Fibroblast of lung (primary cell): ENCODE measurements at places on chromosomes 13 and 19. TPM values are rescaled to one million over a fixed set of nuclear protein-coding genes. Genes with fewer than 3 reads are reported as not detected.
A peak's percentile ranks its signal among the peaks of the same experiment; 100 is the strongest.

- no peak for DNase-seq
These were observed 20.0 kb downstream of the SETDB2 start for GRCh38 chr13:49464085-49464484.

DNA sequence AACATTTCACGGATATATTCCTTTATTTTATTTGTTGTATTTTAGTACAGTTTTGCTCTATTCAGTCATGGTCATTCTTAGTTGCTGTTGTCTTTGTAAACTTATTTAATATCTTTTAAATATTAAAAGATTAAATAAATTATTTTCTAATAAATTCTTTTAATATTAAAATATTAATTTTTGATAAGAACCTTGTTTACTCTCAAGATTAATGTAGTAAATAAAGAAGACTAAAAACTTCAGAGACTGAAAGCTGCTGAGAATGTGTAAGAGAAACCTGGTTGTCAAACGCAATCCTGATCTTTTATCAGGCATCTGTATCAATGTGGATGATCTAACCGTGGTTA, 34.4 kb upstream of the SACS start:
- DNase-seq, result no peak

- no peak for DNase-seq
These were observed 9.7 kb upstream of the CERS1 start for GRCh38 chr19:18905513-18906236.

- DNase-seq, result no peak
These were observed 16.2 kb downstream of the NFIC start for GRCh38 chr19:3382460-3383100.

- DNase-seq, result no peak
These were observed 8.4 kb upstream of the CEBPA start for GRCh38 chr19:33310606-33311325.

DNA sequence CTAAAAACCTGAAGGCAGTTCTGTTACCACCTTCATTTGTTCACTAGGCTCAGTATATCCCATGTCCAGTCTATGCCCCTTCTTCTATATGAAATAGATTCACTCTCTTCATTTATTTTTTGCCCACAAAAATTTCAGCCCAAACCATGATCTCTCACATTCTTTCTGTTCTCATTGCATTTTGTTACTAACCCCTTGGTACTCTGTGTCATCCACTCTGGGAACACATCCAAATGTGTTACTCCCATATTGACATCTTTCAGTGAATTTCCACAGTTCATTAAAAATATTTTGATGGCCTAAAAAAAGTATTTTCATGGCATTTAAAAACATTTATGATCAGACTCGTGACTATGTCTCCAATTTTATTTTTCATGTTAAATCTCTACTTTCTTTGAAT, 378.9 kb downstream of the SLITRK1 start:
- DNase-seq, result peak; percentile 34

DNA sequence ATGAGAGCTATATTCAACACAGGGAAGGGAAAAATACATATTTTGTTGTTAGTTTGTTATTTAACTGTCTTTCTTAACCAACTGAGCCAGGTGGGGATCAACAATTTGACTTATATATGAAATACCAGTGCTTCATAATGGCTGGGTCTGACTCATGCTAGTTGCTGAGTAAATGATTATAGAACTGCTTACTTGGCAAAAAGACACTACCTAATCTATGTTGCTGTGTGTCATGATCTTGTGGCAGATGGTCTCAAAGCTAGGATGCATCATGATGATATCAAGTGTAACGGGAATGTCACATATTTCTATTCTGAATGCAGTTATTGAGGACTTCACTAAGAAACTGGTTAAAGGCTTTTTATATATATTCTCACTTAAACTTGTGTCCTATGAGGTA, 727.4 kb upstream of the SLITRK1 start:
- DNase-seq, result peak; percentile 84

DNA sequence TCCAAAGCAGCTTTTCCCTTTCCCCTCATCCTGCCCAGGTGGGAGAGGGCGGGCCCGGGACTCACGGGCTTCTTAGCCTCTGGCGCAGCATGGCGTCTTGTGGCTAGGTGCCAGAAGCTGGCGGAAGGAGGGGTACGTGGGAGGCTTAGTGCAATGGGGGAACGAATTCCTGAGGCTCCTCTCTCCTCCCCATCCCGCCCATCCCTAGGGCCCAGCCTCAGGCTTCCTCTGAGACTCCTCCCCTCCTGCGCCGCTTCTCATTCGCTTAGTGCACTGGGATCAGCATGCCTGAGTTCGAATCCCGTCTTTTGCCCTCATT, 297.8 kb downstream of the ZNF536 start:
- DNase-seq, result no peak

GRCh38 chr13:108305655-108306054, 36.1 kb downstream of the TNFSF13B start:
- no peak for DNase-seq

DNA sequence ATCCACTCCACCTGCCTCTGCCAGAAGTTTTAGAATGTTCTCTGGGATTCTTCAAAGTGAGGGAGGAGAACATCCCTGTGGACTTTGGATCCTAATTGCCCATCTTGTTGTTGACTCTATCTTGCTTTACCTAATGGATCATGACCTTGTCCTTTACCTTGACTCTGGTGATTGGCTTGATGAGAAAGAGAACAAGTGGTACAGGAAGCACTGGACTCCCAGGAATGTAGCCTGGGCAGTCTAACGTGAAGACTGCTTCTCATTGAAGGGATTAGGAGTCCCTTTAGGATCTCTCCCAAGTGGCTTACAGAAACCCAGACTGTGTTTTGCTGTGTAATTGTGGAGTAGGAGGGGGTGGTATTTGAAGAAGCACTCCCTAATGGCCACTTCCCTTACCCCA, 63.9 kb downstream of the SLC10A2 start:
- no peak for DNase-seq

- peak; percentile 53 for DNase-seq
These were observed 37.2 kb upstream of the C1QTNF9B start for GRCh38 chr13:23934520-23934919.

- no peak for DNase-seq
These were observed 427 bp downstream of the RTBDN start for GRCh38 chr19:12833738-12834565.

- DNase-seq, result no peak
These were observed 583.6 kb downstream of the OLFM4 start for GRCh38 chr13:53612200-53612599.

- no peak for DNase-seq
These were observed 34.8 kb upstream of the ANKRD10 start for GRCh38 chr13:110949628-110950027.

DNA sequence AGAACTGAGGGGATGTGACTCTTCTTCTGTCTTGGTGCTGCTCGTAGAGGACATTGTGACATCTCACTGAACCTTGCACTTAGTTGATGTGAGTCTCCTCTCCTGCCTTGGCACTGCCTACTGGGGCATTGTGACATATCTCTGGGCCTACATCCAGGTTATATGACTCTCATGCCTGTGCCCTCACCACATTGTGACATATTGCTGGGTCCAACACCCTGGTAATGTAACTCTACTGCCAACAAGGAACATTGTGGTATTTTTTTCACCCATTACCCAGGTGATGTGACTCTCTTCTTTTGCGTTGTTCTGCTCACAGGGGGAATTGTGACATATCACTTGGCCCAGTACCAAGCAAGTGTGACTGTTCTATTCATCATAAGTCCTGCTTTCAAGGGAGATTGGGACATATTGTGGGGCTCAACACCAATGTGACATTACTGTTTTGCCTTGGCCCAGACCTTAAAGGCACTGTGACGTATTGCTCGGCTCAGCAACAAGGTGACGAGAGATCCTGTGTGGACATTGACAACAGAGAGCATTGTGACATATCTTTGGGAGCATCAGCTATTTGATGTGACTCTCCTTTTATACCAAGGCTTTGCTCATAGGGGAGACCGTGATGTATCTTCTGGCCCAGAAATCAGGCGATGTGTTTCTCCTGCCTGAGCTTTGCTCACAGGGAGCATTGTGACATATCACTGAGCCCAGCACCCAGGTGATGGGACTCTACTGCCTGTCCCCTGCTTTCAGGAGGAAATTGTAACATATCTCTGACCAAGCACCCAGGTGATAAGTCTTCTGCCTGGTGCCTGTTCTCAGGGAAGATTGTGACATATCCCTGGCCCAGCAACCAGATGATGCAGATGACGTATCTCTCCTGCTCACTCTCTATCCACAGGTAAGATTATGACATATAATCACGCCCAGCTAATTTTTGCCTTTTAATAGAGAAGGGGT, 12.2 kb upstream of the ZNF429 start:
- no peak for DNase-seq

DNA sequence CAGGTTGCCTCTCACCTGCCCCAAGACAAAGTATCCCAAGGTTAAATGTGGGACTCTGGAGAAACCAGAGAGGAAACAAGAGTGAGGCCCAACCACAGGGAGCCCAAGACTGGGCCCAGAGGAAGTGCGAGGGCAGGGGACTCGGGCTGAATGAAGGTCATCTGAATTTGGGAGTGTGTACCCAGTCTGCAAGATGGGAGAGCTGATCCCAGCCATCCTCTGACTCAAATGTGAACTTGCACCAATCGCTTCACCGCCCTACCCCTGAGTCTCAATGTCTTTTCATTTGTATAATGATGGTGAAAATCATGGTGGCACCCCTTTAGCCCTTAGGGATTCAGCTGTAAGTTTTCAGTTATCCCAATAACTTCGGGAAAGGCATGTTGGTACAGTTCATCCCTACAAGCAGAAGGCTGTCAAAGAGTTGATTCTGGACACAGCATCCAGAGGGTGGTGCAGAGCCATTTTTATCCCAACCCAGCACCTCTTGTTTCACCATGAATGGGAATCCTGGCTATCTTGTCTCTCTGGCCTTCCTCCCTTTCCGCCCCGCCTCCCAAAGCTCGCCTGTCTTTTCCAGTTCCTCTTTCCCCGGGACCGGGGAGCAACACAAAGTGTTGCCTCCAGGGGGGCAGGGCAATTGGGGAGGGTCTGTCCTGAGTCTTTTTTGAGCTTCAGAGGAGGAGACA, 123.4 kb downstream of the NUFIP1 start:
- DNase-seq, result no peak

DNA sequence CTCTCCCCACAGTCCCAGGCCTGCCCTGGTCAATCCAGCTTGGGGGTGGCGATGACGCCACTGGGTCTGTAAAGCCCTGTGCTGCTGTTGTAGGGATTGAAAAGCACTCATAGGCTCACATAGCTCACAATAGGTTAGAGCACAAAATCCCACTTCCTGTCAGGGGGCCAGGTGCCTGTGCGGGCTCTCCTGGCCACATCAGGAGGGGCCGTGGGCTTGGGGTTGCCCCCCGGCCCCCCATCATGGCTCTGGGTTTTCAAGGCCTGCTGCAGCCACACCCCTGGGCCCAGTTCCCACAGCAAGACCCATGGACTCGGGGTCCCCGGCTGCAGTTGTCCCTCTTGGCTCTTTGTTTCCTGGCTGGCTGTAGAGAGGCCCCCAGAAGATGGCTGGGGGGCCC, 62.9 kb downstream of the SMARCA4 start:
- no peak for DNase-seq

- DNase-seq, result peak; percentile 67
These were observed 9.2 kb upstream of the FBN3 start for GRCh38 chr19:8158411-8159074.

GRCh38 chr13:40635315-40635995, 31.0 kb downstream of the FOXO1 start:
- DNase-seq, result no peak

- peak; percentile 69 for DNase-seq
These were observed 2.5 kb upstream of the S1PR4 start for GRCh38 chr19:3175781-3176714.

GRCh38 chr13:60213236-60213744, 49.6 kb upstream of the DIAPH3 start:
- DNase-seq, result no peak

DNA sequence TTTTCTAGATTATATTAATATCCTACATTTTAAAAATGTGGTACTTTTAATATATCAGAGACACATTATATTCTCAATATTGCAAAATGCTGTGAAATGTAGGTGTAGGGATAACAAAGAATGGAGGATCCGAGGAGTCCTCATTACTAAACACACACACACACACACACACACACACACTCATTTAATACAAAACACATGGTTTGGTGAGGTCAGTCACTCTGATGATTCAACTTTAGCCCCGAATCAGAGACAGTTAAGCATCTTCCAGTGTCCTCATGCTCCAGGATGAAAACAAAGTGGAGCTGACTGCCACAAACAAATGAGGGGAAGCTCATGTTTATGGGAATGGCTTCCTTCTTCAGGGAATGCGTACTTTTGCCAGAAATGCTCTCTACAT, 147.5 kb downstream of the CYSLTR2 start:
- DNase-seq, result peak; percentile 72

DNA sequence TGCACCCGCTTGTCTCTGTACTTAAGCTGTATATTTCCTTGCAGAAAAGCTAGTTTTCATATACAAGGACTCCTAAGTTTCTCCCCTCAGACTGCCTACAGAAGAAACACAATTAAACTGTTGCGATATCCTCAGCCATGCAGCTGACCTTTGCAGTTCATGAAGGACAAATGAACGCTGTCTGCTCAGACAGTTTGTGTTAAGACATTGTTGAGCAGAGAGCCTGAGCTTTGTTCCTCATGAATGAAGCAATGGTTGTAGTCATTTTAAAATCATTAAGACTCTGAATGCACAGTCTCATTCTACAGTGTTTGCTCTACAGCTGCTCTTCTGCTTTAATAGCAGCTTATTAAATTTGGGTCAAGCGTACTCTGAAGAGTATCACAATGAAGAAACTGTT, 23.2 kb upstream of the MAB21L1 start:
- no peak for DNase-seq

DNA sequence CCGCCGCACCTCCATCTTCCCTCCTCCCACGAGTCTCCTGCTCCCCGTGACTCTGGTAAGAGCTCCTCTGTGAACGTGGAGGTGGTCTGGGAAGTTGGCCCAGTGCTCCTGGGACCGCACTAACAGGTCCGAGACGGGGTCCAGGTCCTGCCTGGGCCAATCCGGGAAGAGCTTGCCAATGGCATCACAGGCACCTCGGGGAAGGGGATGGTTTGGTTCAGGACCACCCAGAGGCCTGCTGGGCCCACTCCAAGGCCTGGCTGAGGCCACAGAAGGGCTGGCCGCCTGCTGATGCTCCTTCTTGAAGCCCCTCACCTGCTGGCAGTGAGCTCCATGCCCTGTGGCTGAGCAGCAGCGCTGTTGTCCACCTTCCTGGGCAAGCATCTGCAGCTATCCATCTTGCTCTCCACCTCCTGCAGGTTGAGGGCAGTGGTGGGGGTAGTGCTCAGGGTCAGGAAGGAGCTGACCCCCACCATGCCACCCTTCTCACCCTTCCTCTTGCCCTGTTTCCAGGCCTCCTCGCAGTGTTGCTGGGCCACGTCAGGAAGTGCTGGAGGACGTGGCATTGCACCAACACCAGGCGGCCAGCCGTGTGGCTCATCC, 41.2 kb upstream of the TPM4 start:
- no peak for DNase-seq

CGB1 gene
- total RNA-seq, result not detected in 2 replicates

DHDH gene
- 0.17 TPM in 1 of 2 replicates, not detected in the other for total RNA-seq

URAD gene
- total RNA-seq, result not detected in 2 replicates

DPF1 gene
- total RNA-seq, result 0.50 and 0.51 TPM in 2 replicates

CDX2 gene
- total RNA-seq, result not detected in 2 replicates

DCLK1 gene
- total RNA-seq, result 6.3 and 14.4 TPM in 2 replicates

NLRP4 gene
- not detected in 2 replicates for total RNA-seq

RFPL4A gene
- not detected in 2 replicates for total RNA-seq

CFAP97D2 gene
- not detected in 2 replicates for total RNA-seq

ZNF575 gene
- 0.26 and 0.33 TPM in 2 replicates for total RNA-seq
